ENCODE measurements at places on chromosomes 13 and 19.

- DNase-seq = no peak
Measured at GRCh38 chr13:59099182-59099974, 1064.3 kb downstream of the DIAPH3 start.

DNA sequence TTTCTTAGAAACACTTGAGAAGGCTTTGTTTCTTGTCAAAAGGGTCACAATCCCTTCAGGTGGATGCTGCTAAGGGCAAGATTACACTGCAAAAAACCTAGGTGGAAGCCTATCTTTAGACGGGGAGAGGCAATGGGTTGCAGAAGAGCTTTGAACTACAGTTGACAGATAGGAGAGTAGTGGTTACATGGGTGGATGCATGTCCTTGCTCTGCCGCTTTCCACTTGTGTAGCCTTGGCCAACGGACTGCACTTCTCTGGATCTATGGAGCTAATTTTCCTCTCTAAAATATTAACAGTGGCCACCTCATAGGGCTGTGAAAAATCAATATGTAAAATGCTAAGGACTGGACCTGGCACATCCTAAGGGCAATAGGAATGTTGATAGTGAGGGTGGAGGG is 980 bp downstream of the BCKDHA start:
- DNase-seq = no peak

GRCh38 chr13:77267362-77267761 is 59.5 kb downstream of the MYCBP2 start:
- DNase-seq = no peak

GRCh38 chr19:43691755-43692154 is 21.8 kb upstream of the PLAUR start:
- DNase-seq = no peak

DNA sequence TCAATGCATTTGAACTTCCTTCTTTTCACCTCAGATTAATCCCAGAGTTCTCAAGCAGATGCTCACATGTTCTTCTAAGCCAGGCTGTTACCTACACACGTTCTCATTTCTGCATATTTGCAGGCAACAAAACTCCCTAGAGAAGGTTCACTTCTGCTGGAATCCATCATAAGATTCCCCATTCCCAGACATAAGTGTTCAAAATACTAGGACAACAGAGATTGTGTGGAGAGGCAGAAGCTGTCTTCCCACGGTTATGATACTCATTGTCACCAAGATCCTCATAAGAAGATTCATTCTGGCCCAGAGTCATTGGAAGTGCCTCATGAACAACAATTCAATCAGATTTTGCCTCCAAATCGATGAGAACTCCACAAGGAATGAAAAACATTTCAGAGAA is 931.6 kb upstream of the MIR17HG start:
- DNase-seq = no peak

DNA sequence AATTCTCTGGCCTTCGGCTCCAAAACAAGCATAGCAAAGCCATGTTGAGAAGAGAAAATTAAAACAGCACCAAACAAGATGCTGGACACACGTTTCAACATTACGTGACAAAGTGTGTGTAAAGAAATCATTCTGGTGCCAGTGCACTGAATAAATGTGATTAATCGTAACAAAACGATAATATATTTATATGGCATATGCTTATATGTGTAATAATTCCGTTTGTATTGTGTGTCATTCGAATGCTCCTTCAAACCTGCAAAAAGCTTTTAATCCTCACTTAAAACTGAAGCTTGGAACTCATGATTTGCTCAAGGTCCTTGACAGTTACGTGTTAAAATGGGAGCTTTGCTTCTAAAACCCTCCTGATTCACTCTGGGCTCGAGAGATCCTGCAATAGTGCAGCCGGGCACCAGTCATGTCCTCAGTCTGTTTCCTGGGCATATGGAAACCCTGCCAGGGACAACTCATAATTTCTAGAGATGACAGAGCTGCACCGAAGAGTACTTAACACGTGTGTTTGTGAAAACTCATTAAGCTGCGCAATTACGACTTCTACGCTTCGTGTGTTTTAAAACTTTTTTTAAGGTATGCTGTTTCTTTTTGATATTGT is 731 bp upstream of the AKAP8L start:
- no peak for DNase-seq

DNA sequence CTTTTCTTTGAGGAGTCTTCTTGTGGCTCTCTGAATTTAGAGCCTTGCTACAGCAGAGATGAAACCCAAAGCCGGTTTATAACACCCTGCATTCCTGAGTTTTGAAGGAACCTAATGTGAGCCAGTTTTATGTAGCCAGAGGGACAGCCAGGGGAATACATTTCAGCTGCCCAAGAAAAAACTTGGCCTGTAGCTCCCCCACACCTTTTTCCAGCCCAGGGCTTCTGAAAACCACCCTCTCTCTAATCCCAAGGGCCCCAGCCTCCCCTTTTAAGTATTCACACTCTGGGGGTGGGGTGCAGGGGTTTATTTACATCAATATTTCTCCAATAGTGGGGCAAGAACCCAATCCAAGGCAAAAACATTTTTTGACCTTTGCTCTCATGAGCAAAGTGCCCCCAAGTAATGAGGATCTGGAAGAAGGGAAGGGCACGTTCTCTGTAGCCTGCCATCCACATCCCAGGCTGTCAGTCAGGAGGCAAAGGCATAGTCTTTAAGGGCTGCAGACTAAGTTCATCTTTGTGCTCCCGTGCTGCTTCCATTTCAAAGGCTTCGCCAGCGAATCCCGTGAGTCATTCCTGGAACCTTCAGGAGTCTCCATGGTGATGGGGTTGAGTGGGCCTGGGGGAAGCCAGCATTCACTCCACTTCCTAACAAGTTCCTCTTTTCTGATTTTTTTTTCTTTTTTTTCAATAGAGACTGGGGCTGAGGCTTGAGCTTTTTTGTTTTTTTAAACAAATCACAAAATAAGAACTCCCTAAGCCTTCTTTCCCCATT is 33.2 kb upstream of the MEDAG start:
- DNase-seq = no peak

DNA sequence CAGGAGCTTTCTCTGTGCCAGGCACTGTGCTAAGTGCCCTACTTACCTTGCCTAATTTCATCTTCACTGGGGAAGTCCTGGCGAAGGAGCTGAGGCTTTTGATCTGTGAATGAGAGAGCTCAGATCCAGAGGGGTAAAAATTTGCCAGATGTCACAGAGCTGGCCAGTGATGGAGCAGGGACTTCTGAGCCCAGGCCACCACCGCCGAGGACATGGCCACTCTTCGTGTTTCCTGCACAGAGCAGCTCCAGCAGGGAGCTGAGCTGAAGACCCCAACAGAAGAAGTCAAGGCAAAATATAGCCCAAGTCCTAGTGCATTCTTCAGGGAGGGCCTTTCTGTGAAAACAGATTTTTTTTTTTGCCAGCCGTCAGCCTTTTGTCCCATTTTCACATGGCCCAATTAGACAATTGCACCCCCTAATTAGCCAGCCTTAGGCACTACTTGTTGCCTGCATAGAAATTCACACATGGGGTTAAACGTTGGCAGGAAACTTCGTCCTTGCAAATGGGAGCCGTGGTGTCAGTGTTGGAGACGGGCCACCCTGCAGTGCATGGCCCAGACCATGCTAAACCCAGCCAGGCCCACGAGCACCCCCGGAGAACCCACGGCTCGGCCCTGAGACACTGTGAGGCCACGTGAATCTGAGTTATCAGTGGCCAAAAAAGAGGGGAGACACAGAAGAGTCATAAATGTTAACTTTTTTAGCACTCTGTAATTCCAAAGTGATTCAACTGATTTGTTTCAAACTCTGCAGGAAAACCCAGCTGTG is 7.8 kb downstream of the ZNF536 start:
- no peak for DNase-seq

- no peak for DNase-seq
Measured at GRCh38 chr19:21472507-21472906, 32.9 kb upstream of the ZNF429 start.

- no peak for DNase-seq
Measured at GRCh38 chr13:63088226-63088625, 1672.6 kb upstream of the PCDH20 start.

GRCh38 chr13:28297341-28297740 is 159.0 kb downstream of the PAN3 start:
- DNase-seq = no peak
